Colonic mucosa (tissue), 4 donors: ENCODE measurements at places on chromosomes 3 and 15. TPM values are rescaled to one million over a fixed set of nuclear protein-coding genes. Genes with fewer than 3 reads are reported as not detected.

DNA sequence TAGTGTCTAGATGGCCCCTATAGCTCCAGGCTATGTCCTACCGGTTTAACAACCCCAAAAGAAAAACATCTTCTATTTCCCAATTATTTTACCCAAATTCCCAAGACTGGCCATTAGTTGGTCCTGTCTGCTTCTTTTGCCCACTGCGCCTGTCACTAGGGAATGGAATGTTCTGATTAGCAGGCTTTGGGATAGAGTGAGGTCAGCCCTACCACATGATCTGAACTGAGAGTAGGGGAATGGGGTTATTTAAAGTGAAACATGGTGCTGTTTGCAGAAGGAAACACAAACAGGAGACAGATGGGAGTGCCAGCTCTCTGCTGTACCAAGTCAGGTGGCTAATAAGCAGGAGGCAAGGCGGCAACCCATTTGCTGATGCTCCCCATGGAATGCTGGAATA is 635.6 kb upstream of the CFAP20DC start:
- H3K36me3 ChIP-seq: no peaks in the 10 kb centered on the region
- H3K4me1 ChIP-seq: no peaks in the 10 kb centered on the region
- H3K27me3 ChIP-seq: no peaks in the 10 kb centered on the region
- no peak overlapping the region for H3K27ac ChIP-seq

DNA sequence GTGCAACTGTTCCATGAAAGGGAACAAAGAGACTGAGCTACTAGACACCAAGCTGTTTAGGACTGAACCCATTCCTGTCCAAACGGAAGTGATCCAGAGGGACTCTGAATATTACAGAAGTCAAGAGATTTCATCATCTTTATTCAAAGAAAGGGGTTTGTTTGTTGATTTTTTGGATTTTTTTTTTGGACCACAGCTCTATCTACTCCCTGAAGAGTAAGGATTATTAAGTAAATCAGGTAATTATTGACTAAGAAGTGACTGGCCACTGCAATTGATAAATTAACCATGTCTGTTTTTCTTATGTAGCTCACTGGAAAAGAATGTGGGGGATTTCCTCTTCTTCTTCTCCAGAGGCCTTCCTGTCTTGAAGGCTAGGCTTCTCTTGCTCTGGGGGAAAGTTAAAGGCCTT is 146.6 kb upstream of the TPM1 start:
- peak overlapping the region; percentile 63 for H3K27ac ChIP-seq
- H3K27me3 ChIP-seq: no peaks in the 10 kb centered on the region
- H3K4me3 ChIP-seq: no peak overlapping the region
- DNase-seq: no peak

GRCh38 chr15:80267658-80268057 is 15.6 kb upstream of the CTXND1 start:
- no peak overlapping the region for H3K27ac ChIP-seq
- H3K4me1 ChIP-seq: no peaks in the 10 kb centered on the region
- H3K27me3 ChIP-seq: no peaks in the 10 kb centered on the region
- H3K36me3 ChIP-seq: no peaks in the 10 kb centered on the region
- H3K4me3 ChIP-seq: no peak overlapping the region

DNA sequence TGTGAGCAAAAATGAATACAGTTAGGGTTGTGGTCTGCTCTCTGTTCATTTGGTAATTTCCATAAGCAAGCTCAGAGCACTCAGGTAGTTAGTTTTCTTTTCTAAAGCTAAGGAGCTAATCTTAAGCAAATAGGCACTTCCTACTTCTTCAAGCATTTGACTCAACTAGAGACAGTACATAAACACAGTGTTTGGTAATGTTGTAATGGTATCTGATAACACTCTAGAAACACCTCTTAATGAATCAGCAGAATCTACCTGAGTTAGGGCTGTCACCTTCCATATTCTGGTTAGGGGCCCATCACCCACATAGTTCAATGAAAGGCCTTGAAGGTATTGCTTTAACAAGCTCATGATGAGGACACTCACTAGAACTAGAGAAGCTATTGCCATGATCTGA is 83.1 kb downstream of the PLCH1 start:
- H3K4me1 ChIP-seq: peaks cover 7% of the 10 kb centered on the region
- H3K27me3 ChIP-seq: no peaks in the 10 kb centered on the region
- H3K36me3 ChIP-seq: no peaks in the 10 kb centered on the region
- H3K27ac ChIP-seq: no peak overlapping the region
- H3K4me3 ChIP-seq: no peak overlapping the region

Gene SOX2
- 0.35 TPM for total RNA-seq

Gene SCAANT1
- not detected for total RNA-seq

DNA sequence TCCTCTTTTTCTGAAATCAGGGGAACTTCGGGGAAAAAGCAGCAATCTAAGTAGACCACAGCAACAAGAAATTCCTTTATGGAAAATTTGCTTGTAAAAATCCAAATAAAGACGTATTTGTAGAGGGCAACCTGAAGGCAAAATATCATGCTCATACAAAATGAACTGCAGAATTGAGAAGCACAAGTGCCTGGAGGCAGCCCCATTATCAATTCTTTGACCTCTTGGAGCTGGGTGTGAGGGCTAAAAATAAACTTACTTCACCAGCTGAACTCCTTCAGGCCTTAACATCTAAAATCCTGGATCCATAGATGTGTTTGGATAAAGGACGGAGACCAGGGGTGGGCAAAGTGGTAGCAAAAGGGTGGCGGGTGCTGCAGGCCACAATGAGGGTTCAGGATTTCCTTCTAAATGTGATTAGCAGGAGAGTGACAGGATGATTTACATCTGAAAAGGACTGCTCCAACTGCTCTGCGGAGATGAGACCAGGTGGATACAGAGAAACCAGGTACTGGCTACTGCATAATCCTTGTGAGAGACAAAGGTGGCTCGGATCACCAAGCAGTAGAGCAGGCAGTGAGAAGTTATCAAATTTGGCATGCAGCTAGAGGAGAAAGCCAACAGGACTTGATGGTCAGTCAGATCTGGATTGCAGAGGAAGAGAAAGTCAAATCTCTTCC is 81.7 kb upstream of the TJP1 start:
- H3K36me3 ChIP-seq: no peaks in the 10 kb centered on the region
- no peak overlapping the region for H3K27ac ChIP-seq
- H3K4me1 ChIP-seq: no peaks in the 10 kb centered on the region
- no peak overlapping the region for H3K4me3 ChIP-seq

DNA sequence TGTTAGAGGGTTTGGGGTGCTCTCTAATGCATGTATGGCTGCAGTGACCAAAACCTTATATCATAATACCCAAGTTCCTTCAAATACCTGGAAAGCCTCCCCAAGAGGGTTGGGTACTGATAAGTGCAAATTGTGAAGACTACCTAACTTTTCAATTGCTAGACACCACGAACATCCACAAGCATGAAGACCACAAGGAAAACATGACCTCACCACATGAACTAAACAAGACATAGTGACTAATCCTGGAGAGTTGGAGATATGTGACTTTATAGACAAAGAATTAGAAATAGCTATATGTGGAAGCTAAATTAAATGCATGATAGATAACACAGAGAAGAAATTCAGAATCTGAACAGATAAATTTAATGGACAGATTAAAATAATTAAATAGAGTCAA is 23.9 kb upstream of the AADACL2 start:
- no peak overlapping the region for H3K27ac ChIP-seq
- no peaks in the 10 kb centered on the region for H3K27me3 ChIP-seq
- no peaks in the 10 kb centered on the region for H3K36me3 ChIP-seq
- no peaks in the 10 kb centered on the region for H3K4me1 ChIP-seq

DNA sequence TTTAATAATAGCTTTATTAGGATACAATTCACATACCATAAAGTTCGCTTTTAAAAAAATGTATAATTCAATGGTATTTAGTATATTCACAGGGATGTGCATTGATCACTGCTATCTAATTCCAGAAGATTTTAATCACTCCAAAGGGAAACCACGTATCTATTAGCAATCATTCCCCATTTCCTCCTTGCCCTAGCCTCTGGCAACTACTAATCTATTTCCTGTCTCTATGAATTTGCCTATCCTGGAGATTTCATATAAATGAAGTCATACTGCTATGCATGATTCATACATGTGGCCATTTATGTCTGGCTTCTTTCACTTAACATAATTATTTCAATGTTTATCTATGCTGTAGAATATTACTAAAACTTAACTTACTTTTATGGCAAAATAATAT is 32.0 kb upstream of the CASR start:
- no peaks in the 10 kb centered on the region for H3K4me1 ChIP-seq
- DNase-seq: no peak
- no peaks in the 10 kb centered on the region for H3K27me3 ChIP-seq
- H3K4me3 ChIP-seq: no peak overlapping the region
- H3K27ac ChIP-seq: no peak overlapping the region

DNA sequence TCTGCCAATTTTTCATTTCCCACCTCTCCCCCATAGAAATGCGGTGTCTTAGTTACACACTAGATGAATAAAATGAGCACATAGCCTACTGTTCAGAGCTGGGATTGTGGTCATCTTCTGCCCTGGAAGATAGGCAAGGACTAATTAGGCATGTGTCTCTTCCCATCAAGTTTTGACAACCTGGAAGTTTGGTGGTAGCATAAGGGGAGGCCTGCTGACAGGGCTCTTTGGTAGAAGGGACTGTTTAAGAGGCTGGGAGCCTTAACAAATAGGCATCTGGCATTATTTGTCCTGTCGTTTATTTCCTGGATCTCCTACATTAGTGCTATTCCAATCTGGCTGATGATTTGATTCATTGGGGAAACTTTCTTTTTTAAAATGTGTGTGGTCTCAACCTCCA is 512.3 kb downstream of the ZNF385D start:
- no peak overlapping the region for H3K4me3 ChIP-seq
- H3K4me1 ChIP-seq: no peaks in the 10 kb centered on the region
- no peaks in the 10 kb centered on the region for H3K36me3 ChIP-seq
- DNase-seq: no peak
- no peaks in the 10 kb centered on the region for H3K27me3 ChIP-seq
- no peak overlapping the region for H3K27ac ChIP-seq

Gene CCR3
- not detected for total RNA-seq

- peaks cover 5% of the 10 kb centered on the region for H3K4me1 ChIP-seq
- H3K27ac ChIP-seq: peak overlapping the region; percentile 5
- H3K4me3 ChIP-seq: no peak overlapping the region
- no peaks in the 10 kb centered on the region for H3K36me3 ChIP-seq
- peak; percentile 58 for DNase-seq
These were observed 23.7 kb downstream of the ALPK3 start for GRCh38 chr15:84840741-84841429.

GRCh38 chr15:75750261-75751050 is 37.8 kb upstream of the CSPG4 start:
- no peak for DNase-seq
- H3K27ac ChIP-seq: no peak overlapping the region
- no peaks in the 10 kb centered on the region for H3K4me1 ChIP-seq
- H3K36me3 ChIP-seq: no peaks in the 10 kb centered on the region

DNA sequence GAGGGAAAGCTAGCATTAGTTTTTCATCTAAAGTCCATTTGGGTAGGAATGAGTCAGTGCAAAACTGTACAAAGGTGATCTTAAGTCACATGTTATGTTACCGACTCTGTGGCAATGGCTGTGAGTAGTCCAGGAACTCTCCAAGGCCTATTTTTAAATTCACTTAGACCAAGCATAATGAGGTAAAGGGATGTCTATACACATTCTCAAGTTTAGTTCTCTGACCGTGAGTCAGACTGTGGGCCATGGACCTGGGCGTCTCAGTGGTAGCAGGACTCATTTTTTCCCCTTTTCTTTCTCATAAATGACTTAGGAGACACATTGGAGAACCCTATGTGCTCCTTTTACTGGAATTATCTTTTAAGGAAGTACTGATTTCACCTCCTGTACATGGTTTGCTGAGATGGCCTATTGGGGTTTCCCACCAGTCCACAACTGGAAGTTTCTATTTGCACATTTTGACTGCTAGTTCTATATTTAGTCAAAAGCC is 488.7 kb upstream of the TPRG1 start:
- H3K36me3 ChIP-seq: no peaks in the 10 kb centered on the region
- no peak for DNase-seq
- no peaks in the 10 kb centered on the region for H3K27me3 ChIP-seq
- H3K4me3 ChIP-seq: no peak overlapping the region

DNA sequence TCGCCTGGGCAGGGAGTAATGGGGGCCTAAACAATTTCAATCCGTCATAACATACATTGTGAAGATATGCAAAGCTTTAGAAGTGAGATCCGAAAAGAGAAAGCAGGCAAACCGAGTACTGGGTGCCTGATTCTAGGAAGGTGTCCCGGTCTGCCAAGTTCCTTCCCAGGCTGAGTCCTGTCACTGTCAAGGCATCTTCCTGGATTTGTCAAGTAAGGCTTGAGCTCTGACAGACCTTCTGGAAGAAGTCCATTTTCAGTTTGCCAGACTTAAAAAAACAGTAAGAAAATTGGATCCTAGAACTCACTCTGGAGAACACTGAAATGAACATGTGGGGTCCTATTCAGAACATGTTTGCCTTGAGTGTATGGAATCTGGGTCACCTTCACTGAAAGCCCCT is 253.9 kb downstream of the RORA start:
- no peaks in the 10 kb centered on the region for H3K36me3 ChIP-seq
- H3K4me1 ChIP-seq: no peaks in the 10 kb centered on the region
- H3K27ac ChIP-seq: no peak overlapping the region
- no peak overlapping the region for H3K4me3 ChIP-seq
- DNase-seq: no peak
